ENCODE measurements at places on chromosomes 1 and 21. TPM values are rescaled to one million over a fixed set of nuclear protein-coding genes. Genes with fewer than 3 reads are reported as not detected.

ANGEL2 gene
- 34.5 TPM for total RNA-seq

GRCh38 chr1:84598418-84598817 is 24.2 kb upstream of the CTBS start:
- H3K4me3 ChIP-seq: no peak overlapping the region
- H3K27me3 ChIP-seq: no peaks in the 10 kb centered on the region
- no peak overlapping the region for H3K27ac ChIP-seq
- H3K36me3 ChIP-seq: no peaks in the 10 kb centered on the region
- H3K4me1 ChIP-seq: peaks cover 2% of the 10 kb centered on the region
- DNase-seq: no peak

MLLT11 gene
- total RNA-seq: 0.38 TPM

TMIGD3 gene
- total RNA-seq: not detected

- H3K27me3 ChIP-seq: no peaks in the 10 kb centered on the region
- DNase-seq: no peak
- no peak overlapping the region for H3K4me3 ChIP-seq
- H3K27ac ChIP-seq: no peak overlapping the region
- H3K36me3 ChIP-seq: no peaks in the 10 kb centered on the region
Measured at GRCh38 chr1:51354416-51354815, 24.1 kb upstream of the TTC39A start.

Data from esophagus squamous epithelium (tissue), 5 donors.